Bladder microvascular endothelial cell (primary cell): ENCODE measurements at places on chromosomes 7 and 10. TPM values are rescaled to one million over a fixed set of nuclear protein-coding genes. Genes with fewer than 3 reads are reported as not detected.

The PAPOLB gene
- total RNA-seq, result 0.31 TPM in 1 of 2 replicates, not detected in the other

The CD36 gene
- 2.8 and 288 TPM in 2 replicates for total RNA-seq

The TBX20 gene
- not detected in 2 replicates for total RNA-seq

The TAF3 gene
- total RNA-seq, result 1.1 and 2.1 TPM in 2 replicates

The PLEKHS1 gene
- total RNA-seq, result not detected in 2 replicates

The MOSPD3 gene
- total RNA-seq, result 5.3 and 7.6 TPM in 2 replicates

The TMEM225B gene
- total RNA-seq, result not detected in 2 replicates

The DPP6 gene
- total RNA-seq, result not detected in 2 replicates

The ICA1 gene
- 25.3 and 34.2 TPM in 2 replicates for total RNA-seq

The ASAH2B gene
- total RNA-seq, result 0.81 and 2.5 TPM in 2 replicates

The PLAU gene
- 31.4 and 34.8 TPM in 2 replicates for total RNA-seq

The ZNF777 gene
- total RNA-seq, result 2.4 and 5.7 TPM in 2 replicates

The GJC3 gene
- total RNA-seq, result 0.16 and 0.31 TPM in 2 replicates

The GIMAP1 gene
- 11.1 and 26.7 TPM in 2 replicates for total RNA-seq

The SMO gene
- total RNA-seq, result 0.49 and 8.4 TPM in 2 replicates

The PRKG1 gene
- total RNA-seq, result 0.32 and 10.1 TPM in 2 replicates

The ETV1 gene
- 2.6 and 4.5 TPM in 2 replicates for total RNA-seq

The KAZALD1 gene
- total RNA-seq, result 0.31 and 0.49 TPM in 2 replicates

The ZPBP gene
- total RNA-seq, result not detected in 2 replicates

The RBM20 gene
- 4.0 TPM in 1 of 2 replicates, not detected in the other for total RNA-seq

The AZGP1 gene
- total RNA-seq, result not detected in 2 replicates

The TFR2 gene
- total RNA-seq, result under 0.01 and 0.57 TPM in 2 replicates

The TMEM26 gene
- not detected in 2 replicates for total RNA-seq

The POMZP3 gene
- total RNA-seq, result 1.1 and 6.0 TPM in 2 replicates

The STEAP1 gene
- total RNA-seq, result 7.4 and 9.6 TPM in 2 replicates

The CUBN gene
- total RNA-seq, result 1.3 and 14.9 TPM in 2 replicates

The KIFBP gene
- 31.2 and 50.4 TPM in 2 replicates for total RNA-seq

The STEAP1B gene
- total RNA-seq, result 11.4 and 25.3 TPM in 2 replicates

The SPDYE6 gene
- 0.06 TPM in 1 of 2 replicates, not detected in the other for total RNA-seq

The ADAM12 gene
- total RNA-seq, result 0.16 and 0.63 TPM in 2 replicates

The DGKI gene
- total RNA-seq, result 0.65 and 4.2 TPM in 2 replicates

The GHRHR gene
- not detected in 2 replicates for total RNA-seq

The MET gene
- total RNA-seq, result 33.5 and 64.6 TPM in 2 replicates

The GPNMB gene
- total RNA-seq, result 0.31 and 0.32 TPM in 2 replicates
